Pancreas (tissue), 10 donors: ENCODE measurements at places on chromosomes 4 and X. TPM values are rescaled to one million over a fixed set of nuclear protein-coding genes. Genes with fewer than 3 reads are reported as not detected.

- DNase-seq: no peak
Measured at GRCh38 chrX:11321986-11322385, 28.8 kb downstream of the AMELX start.

The FHL1 gene
- 9.3 TPM for total RNA-seq

DNA sequence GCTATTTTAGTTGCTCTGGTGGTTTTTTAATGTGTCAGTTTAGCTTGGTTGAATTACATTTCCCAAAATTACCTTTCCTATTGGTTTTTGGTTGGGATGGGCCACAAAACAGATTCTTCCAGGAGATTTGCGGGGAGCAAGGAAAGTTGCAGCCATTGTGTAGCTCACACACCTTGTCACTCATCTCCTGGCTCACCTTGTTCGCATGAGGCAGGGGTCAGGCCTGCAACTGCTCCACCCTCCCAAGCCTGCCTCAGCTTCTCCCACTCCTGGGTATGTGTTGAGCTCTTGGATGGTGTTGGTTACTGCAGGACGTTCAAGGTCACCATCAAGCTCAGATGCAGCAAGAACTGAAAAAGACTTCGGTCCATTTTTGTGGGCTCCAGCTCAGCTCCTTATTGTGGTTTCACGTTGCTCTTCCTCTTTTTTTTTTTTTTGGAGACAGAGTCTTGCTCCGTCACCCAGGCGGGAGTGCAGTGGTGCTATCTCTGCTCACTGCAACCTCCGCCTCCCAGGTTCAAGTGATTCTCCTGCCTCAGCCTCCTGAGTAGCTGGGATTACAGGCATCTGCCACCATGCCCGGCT is 95.6 kb upstream of the METTL14 start:
- DNase-seq: no peak

DNA sequence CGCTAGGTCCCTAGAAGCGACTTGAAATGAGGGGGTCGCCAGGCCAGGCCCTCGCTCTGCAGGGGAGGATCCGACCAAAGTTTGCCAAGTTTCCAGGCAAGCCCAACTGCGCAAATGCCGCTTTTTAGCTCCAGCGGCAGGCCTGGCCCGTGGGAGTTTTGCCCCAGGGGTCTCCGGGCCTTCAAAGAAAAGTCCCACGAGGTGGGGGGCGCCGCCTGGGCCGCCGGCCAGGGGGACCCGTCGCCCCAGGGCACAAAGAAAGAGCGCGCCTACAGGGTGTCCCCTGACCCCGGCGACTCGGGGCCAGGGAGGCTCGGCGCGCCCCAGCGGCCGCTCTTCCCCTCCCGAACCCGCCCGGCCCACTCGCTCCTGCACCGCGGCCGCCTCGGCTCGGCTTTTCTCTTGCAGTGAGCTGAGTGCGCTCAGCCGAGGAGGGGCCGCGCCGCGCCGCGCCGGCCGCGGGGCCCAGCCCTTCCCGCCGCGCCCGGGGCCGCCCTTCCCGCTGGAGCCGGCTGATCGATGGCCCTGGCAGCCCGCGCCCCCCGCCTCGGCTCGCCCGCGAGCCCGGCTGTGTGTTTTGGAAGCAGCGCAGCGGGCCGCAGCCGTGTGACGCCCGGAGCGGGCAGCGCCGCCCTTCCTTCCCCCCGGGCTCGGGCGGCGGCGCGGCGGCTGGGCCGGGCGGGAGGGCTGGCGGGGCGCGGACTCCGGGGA is 754 bp upstream of the KLF3 start:
- DNase-seq: no peak

DNA sequence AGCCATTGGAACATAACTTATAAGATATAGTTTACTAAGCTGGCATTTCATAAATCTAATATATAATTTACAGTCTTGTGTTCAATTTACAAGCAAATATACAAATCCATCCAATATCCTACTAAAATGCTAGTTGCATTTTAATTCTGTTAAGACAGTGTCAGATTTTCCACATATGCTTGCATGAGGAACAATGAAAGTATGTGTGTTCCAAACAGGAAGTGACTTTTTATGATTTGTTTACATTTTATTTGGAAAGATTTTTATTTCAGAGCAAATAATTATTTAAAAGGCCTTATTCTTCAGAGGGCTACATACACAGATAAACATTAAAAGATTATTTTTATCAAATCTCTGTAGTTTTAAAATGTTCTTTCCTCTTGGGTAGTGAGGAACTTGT is 130.1 kb downstream of the KLHL34 start:
- no peak for DNase-seq

DNA sequence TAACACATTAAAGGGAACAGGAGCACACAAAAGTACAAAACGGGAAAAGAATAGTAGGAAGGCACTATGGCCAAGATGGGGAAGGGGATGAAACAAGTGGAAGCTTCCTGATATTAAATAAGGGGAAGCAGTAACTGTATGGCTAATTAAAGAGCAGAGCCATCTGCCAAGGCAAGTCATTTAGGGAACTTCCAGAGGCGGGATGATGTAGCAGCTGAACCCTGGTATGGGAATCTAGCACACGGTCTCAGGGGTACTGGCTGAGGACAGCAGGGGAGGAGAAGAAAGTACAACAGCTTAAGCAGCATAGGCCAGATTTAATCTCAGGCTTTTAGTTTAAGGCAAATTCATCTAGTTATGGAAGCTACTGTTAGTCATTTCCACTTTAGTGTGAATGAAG is 59.1 kb downstream of the IGFBP7 start:
- no peak for DNase-seq
